Stimulated activated CD4-positive, alpha-beta T cell treated with anti-CD3 and anti-CD28 coated beads, TNF-alpha, amount 100 ng/mL, for 48 hours (primary cell): ENCODE measurements at places on chromosomes 2 and 18.

DNA sequence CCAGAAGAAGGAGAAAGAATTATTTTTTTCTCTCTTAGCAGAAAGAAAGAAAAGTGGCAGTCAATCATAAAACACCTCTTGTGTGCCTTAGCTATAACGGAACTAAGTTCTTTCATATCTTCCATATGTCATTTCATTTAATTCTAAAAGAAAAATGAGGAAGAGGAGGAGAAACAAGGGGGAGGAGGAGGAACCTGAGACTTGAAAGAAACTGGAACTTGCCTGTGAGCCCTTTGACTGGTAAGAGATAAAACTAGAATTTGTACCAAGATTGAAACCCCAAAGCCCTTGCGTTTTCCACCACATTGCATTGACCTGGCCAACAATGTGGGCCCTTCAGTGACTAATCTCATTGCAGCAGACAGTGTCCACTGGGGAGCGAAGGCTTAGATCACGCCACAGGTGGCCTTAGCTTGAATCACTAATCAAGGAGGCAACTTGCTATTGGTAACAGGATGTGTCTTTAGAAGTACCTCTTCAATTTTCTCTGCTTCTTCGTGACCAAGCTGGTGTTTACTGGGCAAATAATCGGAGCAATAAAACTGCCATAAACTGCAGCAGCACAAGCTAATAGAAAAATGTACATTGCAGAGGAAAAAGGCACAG, 307.9 kb downstream of the CLIP4 start:
- no peak for DNase-seq

DNA sequence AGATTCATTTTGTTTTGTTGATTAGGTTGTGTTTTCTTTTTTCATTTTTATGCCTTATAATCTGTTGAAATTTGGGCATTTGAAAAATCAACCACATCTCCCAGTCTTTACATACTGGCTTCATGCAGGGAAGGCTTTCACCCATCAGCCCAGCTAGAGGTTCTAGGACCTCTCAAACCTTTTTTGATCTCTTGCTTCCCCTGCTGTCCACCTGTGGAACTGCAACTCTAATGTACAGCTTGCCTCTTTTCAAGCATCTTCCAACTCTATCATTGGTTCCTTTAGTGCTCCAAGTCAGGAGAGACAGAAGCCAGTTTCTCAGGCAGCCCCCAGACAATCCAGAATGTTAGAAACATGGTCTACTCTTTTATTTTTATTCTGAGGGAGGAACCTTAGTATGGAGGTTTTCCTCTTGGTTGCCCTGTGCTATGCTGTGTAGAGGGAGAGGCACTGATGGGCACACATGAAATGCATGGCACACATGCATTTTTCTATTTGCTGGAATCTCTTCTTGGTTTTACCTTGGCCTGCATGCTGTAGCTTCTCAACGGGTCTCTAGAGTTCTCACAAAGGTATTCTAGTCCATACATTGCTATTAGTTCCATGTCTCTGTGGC, 107.2 kb upstream of the L3MBTL4 start:
- DNase-seq = no peak

DNA sequence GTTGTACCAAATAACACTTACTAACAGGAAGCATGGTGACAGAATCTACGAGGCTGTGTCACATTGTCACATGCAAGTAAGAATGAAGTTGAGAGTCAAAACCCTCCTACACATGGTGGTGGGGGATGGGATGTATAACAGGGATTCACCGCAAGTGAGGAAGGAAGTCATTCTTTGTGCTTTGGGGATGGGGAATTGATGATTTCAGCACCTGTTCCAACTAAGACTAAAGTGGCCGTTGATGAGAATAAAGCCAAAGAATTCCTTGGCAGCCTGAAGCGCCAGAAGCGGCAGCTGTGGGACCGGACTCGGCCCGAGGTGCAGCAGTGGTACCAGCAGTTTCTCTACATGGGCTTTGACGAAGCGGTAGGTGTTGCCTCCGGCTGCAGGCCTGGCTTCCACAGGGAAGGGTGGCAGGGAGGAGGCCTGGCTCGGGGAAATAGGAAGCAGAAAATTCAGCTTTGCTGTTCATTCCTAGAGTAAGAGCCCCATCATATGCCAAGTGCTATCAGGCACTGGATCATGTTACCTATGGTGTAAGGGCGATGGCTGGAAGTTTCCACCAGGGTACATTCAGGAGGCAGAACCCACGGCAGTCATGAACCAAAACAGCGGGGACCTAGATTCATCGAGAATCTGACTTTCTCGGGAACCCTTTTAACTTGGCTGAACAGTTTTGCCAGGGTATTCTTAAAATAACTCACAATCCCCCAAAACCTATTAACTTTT, 120.3 kb downstream of the UXS1 start:
- no peak for DNase-seq

DNA sequence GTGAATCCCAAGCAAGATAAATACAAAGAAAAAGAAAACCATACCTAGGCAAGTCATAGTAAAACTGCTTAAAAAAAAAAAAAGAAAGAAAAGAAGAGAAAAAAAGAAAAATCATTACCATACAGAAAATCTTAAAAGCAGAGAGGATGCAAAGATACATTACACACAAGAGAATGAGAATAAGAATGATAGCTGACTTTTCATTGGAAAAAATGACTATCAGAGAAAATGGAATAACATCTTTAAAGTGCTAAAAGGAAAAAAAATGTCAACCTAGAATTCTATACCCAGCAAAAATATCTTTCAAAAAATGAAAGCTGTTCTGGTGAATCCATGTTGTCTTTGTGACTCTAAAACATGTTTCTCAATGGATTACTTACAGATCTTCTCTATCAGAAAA, 66.2 kb downstream of the REEP1 start:
- DNase-seq = no peak

DNA sequence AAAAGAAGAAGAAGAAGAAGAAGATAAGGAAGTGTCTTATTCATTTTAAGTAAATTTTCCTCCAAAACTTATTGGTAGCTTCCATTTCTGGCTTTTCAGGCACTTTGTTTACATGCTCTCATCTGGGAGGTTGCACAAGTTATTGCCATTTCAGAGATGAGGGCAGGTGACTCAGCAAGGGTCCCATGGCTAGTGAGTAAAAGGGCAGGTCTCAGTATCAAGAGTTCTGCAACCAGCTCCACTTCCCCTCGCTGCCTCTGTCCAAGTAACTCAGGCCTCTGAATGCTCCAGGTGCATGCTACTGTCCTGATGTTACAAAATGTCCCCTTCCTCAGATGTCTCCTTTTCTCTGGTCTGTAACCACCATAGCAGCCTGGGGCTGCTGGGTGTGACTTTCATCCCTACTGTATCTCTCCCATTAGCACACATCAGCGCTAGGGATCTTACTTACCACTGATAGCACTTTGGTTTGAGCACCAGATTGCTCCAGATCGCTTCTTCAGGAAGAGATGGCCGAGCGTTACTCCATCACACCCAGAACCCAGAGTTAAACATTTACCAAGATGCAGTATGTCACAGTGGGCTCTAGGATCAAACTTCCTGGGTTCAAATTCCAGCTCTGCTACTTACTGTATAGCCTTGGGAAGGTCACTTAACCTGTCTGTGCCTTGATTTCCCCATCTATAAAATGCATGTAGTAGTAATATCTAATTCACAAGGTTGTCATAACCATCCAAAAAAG, 57.4 kb upstream of the LAPTM4A start:
- no peak for DNase-seq

GRCh38 chr2:2046497-2046896, 284.6 kb downstream of the MYT1L start:
- DNase-seq = no peak

- no peak for DNase-seq
These were observed 150.4 kb upstream of the HDAC4 start for GRCh38 chr2:239551206-239551605.

- no peak for DNase-seq
These were observed 276.7 kb downstream of the DSEL start for GRCh38 chr18:67239826-67240225.

- DNase-seq = no peak
These were observed 136.7 kb downstream of the CTNNA2 start for GRCh38 chr2:79649531-79649930.

DNA sequence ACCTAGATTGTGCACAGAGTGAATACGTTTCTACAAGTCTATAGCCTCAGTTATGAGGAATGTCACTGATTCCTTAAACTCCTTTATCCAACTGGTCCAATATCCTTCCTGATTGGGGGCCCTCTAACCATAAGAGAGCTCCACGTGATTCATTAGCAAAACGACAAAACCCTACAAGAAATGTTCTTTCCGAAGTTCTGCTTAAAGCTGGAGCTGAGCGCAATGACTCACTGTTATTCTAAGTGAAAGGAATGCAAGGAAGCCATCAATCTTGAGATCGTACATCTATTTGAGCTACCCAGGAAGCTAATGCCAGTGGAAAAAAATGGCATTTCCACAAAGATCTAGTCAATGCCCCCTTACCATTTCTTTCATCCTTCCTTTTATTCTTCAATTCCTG, 354.9 kb upstream of the CDH20 start:
- DNase-seq = no peak

DNA sequence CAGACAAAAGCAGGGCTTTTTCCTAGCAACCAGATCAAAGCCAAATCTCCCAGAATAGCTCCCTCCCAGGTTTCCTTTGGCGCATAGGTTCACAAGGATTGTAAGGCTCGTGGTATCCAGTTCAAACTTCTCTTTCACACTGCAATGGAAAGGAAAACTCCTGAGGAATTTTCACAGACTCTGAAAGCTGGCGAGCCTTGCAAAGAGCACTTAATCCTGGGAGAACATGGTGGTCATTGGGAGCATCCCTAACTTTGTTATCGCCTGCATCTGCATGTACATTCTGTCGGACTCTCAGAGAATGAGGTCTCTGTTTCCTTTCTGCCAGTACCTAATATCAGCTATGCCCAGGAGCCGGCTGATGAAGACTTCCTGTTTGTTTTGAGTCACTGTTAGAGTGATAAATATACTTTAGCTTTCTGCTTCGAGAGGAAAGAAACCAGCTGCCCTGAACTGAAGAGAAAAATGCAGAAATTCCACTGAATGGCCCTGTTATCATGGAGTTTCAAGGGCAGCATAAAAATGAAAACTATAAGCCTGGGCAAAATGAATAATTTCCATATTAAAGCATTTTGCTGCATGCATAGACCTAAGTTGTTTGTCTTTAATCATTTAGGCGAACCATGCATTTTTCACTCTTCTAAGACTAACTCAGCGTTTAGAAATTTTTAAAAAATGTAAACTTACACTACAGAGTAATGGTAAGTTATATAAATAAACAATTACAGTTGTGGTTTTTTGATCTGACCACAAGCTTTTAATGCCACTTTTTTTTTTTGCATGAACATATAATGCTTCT, 76.4 kb upstream of the ZEB2 start:
- DNase-seq = no peak

- no peak for DNase-seq
These were observed 48.0 kb downstream of the RAB12 start for GRCh38 chr18:8657050-8657820.

GRCh38 chr18:8221452-8221851, 387.8 kb upstream of the RAB12 start:
- no peak for DNase-seq

DNA sequence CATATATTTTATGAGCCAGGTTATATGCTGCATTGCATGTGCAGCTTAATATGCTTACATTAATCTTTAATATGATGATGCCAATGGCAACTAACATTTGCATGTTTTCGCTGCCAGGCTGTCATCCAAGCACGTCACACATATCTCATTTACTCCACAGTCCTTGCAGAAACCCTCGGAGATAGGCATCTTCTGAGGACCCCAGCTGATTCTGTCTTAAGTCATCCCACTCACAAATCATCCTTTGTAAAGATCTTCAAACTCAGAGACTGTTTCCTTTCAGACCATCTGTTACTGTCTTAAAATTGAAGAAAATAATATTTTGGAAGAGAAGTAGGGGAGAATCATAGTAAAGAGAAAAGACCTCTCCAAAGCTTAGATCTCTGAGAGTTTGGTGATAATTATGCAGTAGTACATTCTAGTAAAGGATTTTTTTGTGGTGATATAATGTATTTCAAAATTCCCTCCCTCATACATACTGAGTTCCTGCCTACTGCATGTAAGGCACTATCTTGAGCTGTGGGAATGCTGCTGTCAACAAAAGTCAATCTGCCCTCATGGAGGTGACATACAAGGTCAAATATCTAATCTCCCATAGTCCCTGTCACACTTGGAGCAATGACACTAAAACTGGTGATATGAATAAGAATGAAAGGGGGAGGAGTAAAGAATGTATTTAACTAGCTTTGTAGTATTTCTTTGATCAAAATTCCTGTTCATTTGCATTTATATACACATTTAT, 11.0 kb downstream of the ITGA4 start:
- no peak for DNase-seq
